ENCODE measurements at places on chromosomes 3 and 15. TPM values are rescaled to one million over a fixed set of nuclear protein-coding genes. Genes with fewer than 3 reads are reported as not detected.

The FMN1 gene
- 6.3 TPM for total RNA-seq

GRCh38 chr3:30370681-30371271 is 235.6 kb upstream of the TGFBR2 start:
- no peak for DNase-seq

DNA sequence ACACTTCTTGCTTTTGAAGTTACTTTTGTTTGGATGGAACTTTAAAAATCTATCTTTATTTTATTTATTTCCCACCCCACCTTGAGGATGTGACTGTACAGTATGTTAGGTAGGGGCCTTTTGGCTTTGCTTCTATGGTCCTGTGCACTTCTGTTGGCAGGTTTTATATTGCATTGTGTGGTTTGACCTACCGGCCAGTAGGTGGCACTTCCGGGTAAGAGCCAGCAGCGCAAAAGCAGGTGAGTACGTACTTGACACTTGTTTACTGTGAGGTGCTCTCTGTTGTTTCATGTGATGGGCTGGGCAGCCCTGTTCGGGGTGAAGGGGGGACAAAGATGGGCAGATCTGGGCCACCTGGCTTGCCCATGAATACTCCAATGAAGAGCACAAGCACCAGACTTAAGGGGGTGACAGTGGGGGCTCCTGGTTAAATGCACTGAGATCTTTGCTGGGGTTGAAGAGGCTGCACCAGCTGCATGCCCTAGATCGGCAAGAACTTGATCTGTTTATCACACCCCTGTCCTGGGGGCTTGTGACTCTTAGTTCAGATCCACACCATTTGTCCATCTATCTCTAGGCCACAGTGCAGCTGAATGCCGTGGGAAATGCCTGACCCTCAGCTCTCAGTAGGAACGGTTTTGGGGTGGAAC is 131.6 kb downstream of the NLGN1 start:
- no peak for DNase-seq

GRCh38 chr15:66706225-66706732 is 4.2 kb downstream of the SMAD6 start:
- DNase-seq, result no peak

GRCh38 chr3:87390353-87390752 is 114.0 kb upstream of the POU1F1 start:
- DNase-seq, result no peak

DNA sequence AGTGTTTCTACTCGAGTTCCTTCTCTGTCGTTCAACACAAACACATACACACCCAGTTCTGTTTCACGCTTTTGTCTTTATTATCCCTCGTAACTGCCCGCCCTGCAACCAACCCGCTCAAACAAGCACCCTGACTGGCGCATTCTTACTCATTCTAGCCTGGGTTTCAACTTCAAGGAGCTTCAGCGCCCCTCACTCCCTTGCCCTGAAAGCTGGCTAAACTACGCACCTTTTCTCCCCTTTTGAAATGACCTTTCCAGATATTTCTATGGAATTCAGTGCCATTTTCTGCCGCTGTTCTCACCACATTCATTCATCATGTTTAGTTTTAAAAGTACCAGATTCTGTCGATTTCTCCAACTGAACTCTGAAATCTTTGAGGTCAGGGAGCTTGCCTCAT is 653 bp upstream of the MFSD1 start:
- no peak for DNase-seq

DNA sequence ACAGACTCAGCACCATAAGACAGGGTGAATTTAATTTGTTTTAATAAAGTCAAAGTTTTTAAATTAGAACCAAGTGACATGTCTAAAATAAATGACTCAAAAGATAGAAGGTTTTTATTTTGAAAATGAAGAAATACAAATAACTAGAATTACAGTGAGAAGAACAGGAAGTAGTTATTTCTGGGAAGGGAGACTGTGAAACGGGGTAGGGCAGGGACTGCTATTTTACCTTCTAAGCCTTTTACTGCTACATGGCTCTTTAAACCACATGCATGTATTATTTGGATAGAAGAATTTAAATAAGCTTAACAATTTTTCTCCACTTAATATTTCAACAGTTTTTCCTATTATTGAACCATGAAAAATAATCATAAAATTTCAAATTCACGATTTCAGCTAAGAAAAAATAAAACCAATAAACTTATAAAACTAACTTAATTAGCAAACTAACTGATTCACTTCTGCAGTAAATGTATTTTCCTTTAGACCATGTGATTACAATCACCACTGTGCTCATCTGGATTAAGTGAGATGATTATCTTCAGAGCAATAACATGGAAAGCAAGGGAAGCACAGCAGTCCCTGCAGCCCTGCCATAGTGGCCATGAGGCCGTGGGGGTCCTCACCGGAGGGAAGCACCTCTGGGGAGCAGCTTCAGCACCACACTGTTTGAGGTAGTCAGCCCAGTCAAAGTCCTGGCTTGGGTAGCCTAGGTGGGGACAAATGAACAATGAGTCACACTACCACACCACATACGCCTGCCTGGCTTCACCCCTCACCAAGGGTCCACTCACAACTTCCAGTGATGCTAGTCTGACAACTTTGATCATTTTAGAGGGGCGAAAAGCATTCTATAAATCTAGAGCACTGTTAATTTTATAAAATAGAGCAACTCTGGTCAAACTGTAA is 28.3 kb upstream of the STIMATE start:
- no peak for DNase-seq

DNA sequence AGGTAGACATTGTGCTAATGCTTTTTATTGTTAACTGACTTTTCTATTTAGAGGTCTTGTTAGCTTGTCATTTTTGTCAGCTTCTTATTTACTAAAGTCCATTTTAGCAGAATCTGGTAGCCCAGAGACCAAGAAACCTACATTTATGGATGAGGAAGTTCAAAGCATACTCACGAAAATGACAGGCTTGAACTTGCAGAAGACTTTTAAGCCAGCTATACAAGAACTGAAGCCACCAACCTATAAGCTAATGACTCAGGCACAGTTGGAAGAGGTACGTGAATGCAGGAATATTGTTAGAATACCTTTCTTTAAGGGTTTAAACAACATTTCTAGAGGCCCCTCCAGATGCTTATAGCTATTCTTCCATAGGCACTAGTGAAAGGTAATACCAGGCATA is 3.0 kb downstream of the MRPS22 start:
- no peak for DNase-seq

GRCh38 chr15:97545799-97546198 is 414.7 kb upstream of the ARRDC4 start:
- no peak for DNase-seq

The NOX5 gene
- 0.23 TPM for total RNA-seq

The TGM5 gene
- 0.33 TPM for total RNA-seq

Measured in esophagus muscularis mucosa (tissue), 4 donors.